AG20443 (cell line): ENCODE measurements at places on chromosomes 11 and 22.
A peak's percentile ranks its signal among the peaks of the same experiment; 100 is the strongest.

DNA sequence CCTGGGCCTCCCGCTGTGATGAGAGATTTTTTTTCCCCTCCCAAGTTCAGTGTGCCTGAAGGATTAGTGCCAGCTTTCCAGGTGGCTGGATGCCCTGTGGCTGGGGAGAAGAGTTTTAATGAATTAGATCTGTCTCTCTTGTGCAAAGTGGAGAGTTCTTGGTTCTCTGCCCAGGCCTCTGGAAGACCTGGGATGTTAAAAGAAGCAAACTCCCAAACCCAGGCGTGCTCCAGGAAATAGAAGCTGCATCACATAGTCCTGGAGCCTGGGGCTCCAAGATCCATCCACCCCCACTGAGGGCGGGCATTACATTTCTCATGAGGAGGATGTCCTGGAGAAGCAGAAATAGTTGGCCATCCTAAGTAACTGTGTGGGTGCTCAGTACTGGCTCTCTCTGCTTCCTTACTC, 30.6 kb downstream of the SDHAF2 start:
- peak; percentile 61 for DNase-seq

GRCh38 chr11:12007769-12008737, at the start of gene DKK3:
Gene DKK3 (minus strand): TSS chr11:12008626. CDS start chr11:12008582, 44 bp downstream.
- peak; percentile 53 for DNase-seq

DNA sequence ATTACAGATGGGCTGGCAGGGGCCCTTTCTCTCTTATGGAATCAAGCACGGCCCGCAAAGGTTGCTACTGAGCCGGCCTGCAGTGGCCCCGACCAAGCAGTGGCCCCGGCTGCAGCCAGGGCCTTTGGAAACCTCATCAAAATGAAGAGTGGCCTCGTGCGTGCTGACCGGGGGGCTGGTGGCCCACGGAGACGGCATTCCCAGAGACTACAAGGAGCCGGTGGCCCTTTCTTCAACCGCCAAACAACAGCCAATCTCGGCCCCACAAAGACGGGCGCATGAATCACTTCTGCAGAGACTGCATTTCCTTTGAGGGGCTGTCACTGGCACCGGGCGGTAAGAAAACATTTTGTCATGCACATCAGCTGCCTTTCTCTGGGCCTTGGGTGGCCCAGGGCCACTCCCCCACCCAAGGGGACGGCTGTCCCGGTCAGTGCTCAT, 43.1 kb upstream of the FGF3 start:
- no peak for DNase-seq

- no peak for DNase-seq
Measured at GRCh38 chr22:21681566-21682370, 16.0 kb downstream of the PPIL2 start.

DNA sequence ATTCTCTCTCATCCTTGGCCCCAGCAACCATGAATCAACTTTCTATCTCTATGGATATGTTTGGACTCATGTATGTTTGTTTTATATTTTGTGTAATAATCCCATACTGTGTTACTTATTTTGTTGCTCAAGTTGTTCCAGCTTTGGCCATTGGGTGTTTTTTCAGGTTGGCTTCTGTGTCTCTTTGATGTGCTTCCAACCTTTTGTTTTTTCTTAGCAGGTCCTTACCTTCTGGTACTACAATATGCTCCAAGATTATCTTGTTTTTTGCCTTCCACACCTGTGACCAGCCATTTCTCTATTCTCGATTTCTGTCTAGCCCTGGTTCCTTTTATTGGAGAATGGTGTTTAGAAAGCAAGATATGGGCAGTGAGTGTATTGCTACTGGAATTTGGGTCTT, 14.2 kb downstream of the GVQW3 start:
- DNase-seq: no peak

GRCh38 chr22:44797181-44797725, 44.9 kb downstream of the ARHGAP8 start:
- no peak for DNase-seq

DNA sequence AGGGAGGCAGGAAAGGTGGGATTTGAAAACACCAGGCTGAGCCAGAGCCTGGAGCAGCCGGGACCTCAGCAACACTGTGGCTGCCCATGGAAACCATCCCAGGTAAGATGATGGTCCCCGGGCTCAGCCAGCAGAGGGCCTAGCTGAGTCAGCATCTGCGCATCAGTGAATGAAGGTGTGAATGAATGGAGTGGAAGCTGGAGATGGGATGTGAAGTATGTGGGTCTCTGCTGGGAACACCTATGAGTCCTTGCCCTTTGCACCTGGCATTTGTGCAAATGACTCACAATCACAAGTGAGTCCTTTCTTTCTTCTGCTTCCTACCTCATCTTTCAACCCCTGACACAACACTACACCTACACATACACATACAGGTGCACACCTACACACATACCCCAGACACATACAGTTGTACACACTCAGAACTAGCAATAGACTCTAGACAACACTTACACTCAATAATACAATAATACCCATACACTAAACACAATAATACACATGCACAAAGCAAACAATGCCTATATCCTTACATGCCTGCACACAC, 62.8 kb upstream of the PRDM11 start:
- DNase-seq: no peak

GRCh38 chr11:92626624-92627023, 342.8 kb upstream of the MTNR1B start:
- no peak for DNase-seq

GRCh38 chr11:74037309-74037708, 28.4 kb upstream of the UCP3 start:
- no peak for DNase-seq

- DNase-seq: no peak
Measured at GRCh38 chr22:28005513-28005912, 86.5 kb upstream of the PITPNB start.

- no peak for DNase-seq
Measured at GRCh38 chr11:111253630-111254029, 8.1 kb downstream of the POU2AF2 start.

DNA sequence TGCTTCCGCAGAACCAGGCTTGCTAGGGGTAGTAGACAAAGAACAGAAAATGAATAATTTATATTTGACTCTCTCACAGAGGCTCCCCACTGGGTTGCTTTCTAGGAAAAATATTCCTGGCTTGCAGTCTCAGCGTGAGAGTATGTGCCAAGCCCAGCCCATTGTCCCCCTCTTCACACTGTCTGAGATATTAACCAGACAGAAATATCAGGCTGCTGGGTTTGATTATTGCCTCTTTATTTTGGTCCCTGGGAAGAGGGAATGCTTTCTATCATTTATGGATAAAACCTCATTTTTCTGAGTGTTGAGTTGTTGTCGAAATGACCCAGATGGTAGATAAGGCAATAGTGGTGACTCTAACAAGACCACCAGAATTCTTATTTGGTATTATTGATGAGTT, 367.9 kb downstream of the METTL15 start:
- DNase-seq: no peak

GRCh38 chr22:41382610-41383009, 868 bp downstream of the TEF start:
- DNase-seq: no peak

DNA sequence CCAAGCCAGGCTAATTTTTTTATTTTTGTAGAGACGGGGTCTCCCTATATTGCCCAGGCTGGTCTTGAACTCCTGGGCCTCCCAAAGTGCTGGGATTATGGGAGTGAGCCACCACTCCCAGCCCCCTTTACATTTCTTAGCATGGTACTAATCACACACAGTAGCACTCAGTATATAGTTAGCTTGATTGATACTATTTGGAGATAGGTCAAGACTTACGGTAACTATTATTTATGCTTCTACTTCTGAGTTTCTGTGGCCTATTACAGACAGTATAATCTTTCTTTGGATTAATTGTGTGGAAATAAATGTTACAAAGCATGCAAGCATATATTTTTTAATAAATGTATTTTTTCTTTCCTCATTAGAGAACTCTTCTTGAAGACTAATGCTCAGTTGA, 192.2 kb downstream of the UVRAG start:
- DNase-seq: no peak

DNA sequence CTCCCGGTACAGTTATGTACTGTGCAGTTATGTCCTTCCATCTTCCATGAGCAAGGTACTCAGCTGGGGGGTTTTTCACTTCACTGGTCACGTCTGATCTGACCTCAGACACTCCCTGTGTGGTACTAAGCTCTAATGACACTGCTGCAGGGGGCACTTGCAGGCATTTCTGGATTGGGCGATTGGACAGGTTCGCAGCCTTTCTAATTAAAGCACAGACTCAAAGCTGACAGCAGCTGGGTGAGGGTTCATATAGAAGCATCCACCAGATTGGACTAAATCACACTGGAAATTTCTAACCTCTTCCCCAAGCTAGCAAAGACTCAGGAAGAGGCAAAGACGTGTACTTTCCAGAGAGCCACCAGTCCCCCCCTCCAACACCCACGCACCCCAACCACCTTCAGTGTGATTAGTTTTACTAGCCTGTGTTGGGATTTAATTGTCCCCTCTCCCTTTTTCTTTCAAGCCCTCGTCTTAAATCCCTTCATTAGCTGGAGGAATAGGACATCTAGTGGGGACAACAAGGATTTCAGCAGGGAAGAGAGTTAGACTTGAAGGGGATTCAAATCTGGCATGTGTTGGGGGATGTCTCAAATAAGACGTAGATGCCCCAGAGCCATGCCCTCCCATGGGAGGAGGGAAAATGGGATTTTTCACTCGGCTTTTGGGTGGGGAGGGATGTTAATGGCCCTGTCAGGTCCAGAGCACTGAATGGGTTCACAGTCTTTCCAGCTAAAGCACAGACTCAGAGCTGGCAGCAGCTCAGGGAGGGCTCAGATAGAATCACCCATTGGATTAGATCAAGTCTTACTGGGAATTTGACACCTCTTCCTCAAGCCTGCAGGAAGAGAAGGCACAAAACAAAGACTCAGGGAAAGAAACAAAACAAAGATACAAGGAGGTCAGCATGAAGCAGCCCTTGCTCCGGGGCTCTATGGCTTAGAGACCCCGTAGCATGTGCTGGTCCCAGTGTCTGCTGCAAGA, 10.9 kb downstream of the INS start:
- DNase-seq: no peak

- DNase-seq: peak; percentile 47
Measured at GRCh38 chr11:29328961-29329441, 687.8 kb downstream of the KCNA4 start.

DNA sequence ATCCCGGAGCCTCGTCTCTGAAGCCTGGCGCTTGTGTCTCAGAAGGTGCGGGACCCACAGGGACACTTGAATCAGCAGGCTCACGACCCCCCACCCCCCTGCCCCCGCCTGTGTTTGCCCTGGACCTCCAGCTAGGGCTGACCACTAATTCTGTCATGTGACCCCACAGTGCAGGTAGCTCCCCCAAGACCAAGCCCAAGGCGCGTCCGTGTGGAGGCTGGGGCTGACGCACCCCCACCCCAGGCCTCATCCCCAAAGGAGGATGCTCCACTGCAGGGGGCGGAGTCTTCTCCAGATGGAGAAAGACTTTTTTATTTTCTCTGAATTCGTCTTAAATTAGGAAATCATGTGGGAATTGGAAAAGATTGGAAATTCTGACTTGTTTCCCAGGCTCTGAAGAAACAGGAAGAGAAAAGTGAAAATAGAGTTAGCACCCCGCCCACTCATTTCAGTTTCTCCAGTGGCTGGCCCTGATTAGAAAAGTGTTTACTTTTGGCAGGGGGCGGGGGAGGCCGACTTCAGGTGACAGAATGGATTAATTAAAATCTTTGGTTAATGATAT, 1.0 kb upstream of the RELA start:
- peak; percentile 75 for DNase-seq

GRCh38 chr11:67375320-67376055, 2.1 kb upstream of the CLCF1 start:
- DNase-seq: no peak

DNA sequence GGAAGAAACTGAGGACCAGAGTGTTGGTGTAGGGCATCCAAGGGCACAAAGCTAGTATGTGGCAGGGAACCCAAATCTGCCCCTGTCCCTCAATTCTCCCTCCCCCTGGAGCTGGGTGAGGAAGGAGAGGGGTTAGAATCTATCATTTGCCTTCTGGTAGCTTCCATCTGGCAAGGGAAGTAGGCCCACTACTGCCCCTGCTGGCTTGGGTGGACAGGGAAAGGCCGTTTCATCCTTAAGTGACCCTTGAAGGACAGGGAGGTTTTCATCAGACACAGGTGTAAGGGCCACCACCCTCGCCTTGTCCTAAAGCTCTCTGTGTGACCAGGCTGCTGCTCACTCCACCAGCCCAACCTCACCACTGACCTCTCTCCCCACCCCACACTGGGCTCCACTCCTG, 22.1 kb downstream of the NECTIN1 start:
- no peak for DNase-seq
